NCI-H2081 (cell line): ENCODE measurements at places on chromosomes 1 and 21.

DNA sequence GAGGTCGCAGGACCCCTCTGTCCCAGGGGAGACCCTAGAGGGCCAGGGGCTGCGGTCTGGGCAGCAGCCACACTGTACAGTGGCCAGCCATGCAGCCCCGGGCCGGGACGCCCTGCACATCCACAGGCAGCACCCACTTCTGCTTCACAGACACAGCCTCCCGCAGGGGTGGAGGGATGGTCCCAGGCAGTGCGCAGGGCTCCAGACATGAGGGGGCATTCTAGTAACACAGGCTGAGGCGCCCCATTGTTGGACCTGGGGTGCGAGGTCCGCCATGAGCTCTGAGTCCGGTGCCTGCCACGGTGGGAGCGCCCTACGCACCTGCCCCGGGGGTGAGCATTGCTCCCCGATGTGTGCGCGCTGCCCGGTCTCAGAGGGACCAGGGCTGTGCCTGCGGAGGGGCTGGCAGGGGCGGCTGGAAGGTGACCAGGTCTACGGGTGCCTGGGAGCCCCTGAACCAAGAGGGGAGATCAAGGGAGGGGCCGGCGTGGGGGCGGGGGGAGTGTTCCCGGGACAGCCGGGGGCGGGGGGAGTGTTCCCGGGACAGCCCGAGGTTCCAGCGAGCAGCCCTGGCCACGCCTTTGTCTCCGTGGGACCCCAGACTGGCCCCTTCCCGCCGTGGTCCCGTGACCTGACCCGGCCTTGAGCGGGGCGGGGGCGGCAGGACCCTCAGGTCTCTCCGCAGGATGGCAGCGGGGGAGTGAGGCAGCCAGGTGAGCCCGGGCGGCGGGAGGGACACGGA lies 4.5 kb downstream of the MMEL1 start:
- DNase-seq: no peak

- no peak for DNase-seq
These were observed 663 bp downstream of the ATP13A2 start for GRCh38 chr1:17011092-17011438.

DNA sequence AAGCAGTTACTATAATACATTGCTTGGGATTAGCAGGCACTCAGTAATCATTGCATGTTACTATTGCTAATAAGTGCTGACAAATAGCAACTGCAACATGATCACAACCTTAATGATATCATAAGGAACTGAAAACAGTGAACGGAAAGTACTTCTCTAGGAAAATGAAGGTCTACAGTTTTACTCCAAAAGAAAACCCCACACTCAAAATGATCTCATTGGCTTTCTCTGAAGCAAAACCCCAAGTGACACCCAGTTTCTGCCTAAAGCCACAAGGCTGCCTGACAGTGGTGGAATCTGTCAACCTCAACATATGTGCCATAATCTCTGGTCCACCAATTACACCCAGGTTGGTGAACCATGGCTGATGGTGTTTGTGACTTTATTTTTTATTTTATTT lies 137.6 kb downstream of the PTGER3 start:
- no peak for DNase-seq

DNA sequence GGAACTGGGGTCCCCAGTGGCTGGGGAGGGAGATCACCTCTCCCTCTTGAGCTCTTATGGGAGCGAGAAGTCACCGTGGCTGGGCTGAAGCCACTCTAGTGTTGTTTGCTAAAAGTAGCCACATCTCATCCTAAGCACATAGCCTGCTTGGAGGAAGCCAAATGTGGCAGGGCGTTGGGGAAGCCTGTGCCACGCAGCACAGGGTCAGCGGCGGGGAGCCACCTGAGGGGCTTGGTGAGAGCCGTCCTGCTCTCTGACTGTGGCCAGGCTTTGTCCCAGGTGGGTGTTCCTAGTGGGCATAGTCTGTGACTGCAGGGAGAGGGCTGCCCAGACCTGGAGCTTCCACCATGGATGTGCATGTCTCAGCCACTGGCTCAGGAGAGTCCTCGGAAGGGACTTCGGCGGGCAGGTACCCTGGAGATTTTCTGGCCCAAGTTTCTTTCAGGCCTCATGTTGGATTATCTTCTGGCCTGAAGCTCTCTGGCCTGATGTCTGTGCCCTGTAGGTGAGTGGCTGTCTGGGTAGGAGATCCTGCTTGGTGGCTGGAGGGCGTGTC lies 38.9 kb downstream of the MORN1 start:
- no peak for DNase-seq

DNA sequence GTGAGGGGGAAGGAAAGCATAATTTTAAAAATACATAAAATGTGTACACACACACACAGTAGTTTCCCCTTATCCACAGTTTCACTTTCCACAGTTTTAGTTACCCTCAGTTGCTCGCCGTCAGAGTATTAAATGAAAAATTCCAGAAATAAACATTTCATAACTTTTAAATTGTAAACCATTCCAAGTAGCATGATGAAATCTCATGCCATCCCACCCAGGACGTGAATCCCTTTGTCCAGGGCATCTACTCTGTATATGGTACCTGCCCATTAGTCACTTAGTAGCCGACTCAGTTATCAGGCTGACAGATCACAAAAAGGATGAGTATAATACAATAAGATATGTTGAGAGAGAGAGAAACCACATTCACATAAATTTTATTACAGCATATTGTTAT lies 36.2 kb downstream of the EPS15 start:
- no peak for DNase-seq

DNA sequence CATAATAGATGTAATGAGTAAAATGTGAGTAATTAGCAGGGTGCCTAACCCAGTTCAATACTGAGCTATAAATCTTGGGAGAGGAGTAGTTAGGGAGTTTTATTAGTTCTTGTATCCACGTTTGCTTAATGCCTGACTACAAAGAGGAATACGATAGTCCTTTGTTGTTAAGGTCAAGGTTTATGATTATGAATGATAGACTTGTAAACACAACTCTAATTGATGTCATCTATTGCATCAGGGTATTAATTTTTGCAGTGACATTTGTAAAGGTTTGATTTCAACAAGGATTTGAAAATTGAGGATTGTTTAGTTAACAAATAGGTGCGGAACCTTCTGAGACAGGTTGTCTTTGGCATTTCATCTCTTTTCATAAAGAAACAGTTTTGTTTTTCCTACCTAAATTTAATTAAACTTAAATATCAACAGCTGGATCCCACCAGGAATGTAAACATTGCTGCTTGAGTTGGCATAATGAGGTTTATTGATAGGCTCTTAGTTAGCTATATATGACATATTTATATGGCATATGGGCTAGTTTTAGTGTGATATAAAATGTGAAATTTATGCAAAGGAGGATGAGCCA lies 9.7 kb downstream of the SOAT1 start:
- peak; percentile 71 for DNase-seq
